Stimulated activated CD4-positive, alpha-beta T cell treated with anti-CD3 and anti-CD28 coated beads, TNF-alpha, amount 100 ng/mL, for 24 hours (primary cell): ENCODE measurements at places on chromosomes 5 and 9.

DNA sequence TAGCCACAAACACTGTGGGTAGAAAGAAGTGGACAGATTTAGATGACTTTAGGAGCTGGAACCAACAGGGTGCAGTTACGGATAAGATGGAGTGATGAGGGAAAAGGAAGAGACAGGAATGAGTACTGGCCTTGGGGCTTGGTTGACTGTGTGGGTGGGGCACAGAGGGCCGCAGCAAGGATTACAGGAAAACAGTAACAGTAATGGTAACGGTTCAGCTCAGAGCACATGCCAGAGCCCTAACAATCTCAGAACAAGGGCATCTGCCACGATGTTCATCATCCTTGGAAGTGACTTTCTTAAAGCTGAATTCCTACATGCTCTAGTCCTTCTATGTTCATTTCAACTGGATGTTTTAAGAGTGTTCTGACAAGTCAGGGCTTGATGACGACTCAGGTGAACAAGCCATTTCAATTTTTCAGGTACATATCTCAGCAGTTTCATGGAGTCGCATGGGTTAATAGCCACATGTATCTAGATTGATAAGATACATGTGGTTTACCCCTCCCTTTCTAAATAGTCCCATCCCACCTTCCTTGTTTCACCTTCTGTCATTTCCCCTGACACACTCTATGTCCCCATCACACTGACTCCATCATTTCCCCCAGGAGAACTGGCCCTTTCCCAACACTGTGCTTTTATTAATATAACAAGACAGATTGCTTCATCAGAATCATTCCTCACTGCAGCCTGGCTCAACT is 65.0 kb downstream of the CEMIP2 start:
- no peak for DNase-seq

DNA sequence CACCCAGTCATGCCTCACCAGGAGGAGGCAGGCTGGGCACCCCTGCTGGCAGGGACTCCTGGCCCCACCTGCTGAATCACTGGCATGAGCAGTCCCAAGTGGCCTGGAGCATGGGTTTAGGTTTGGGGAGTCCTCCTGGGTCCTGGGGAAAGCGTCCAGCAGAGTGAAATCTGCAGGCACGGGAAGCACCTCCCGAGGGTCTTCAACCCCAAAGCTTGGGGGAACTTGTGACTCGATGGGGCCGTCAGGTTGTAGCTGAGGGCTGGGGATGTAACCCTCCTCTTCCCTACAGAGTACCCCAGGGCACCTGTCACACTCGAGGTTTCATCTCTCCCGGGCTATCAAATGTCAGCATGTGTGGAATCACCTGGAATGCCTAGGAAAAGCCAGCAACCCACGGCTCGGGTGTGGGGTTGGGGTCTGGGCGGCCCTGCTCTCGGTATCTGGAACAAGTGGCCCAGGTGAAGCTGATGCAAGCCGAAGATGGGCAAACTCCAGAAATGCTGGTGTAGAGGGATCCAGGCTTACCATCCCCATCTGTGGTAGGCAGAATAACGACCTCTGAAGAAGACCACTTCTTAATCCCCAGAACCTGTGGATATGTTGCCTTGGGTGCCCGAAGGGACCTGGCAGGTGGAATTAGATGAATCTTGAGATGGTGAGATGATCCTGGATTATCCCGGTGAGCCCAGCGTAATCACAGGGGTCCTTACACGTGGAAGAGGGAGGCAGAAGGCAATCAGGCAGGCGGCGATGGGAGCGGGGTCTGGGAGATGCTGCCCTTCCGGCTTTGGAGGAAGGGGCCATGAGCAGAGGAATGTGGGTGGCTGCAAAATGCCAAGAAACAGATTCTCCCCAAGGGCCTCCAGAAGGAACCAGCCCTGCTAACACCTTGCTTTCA is 6.1 kb upstream of the RASGEF1C start:
- no peak for DNase-seq

- DNase-seq, result no peak
Measured at GRCh38 chr9:105696219-105696793, 2.0 kb downstream of the TMEM38B start.

- DNase-seq, result no peak
Measured at GRCh38 chr5:157821405-157821804, 37.5 kb downstream of the CLINT1 start.
